Right renal cortex interstitium (tissue), 3 donors: ENCODE measurements at places on chromosomes 1 and 21.

DNA sequence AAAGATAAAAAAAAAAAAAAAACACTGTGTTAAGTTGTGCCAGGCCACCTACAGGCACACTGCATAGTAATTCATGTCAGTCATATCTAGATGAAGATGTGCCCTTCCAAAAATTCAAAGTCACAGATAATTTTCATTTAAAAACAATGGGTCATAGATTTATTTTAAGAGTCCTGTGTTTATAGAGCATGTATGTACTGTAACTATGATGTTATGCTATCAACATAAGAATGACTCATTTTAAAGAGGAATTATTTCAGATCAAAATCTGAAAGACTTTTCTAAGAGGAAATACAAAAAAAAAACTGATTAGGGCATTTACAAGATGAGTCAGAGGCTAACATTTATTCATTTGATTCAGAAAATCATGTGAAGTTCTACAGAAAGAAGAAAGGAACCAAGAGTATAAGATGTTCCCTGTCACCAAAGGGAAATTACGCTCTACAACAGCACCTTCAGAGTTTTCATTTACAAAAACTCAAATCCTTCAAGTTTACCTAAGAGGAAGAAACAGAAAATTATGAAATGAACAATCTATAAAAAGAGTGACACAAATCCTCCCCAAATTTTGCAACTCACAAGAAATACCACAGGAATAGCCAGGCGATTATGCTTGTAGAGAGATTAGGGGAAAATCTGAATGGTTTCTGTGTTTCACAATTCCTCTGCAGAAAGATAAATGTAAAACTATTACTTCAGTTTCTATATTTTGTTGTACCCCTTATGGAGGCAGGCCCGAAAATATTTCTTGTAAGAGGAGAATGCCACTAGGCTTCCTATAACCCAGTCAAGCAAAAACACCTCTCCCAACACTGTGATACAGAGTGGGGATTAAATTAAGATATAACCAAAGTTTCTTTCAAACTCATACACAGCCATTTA is 13.8 kb downstream of the TP53BP2 start:
- DNase-seq: no peak

- no peak for DNase-seq
These were observed 274.2 kb downstream of the GRIK3 start for GRCh38 chr1:36760081-36760480.

- no peak for DNase-seq
These were observed 857.4 kb downstream of the USP25 start for GRCh38 chr21:16587141-16587581.

GRCh38 chr1:40877698-40878097 is 15.5 kb upstream of the CITED4 start:
- DNase-seq: no peak

- DNase-seq: no peak
These were observed 67.3 kb upstream of the KCNJ6 start for GRCh38 chr21:37983336-37984095.

- DNase-seq: no peak
These were observed 50.4 kb downstream of the RAP1GAP start for GRCh38 chr1:21618561-21619374.

DNA sequence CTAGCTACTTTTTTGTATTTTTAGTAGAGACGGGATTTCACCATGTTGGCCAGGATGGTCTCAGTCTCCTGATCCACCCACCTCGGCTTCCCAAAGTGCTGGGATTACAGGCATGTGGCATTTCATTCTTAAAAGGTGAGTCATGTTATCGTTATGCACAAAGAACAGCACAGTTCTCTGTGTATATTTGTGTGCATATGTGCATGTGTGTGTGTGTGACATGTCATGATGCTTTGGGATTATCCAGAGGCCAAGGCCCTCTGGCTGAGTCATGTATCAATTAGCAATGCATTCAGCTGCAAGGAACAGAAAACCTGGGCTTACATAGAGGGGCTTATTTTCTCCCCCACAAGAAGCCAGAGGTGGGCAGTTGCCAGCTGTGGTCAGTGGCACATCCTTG is 301.7 kb upstream of the KAZN start:
- no peak for DNase-seq

- DNase-seq: no peak
These were observed 6.4 kb upstream of the TMCO2 start for GRCh38 chr1:40241362-40241761.

- no peak for DNase-seq
These were observed 5.8 kb downstream of the DRAXIN start for GRCh38 chr1:11697188-11697892.

DNA sequence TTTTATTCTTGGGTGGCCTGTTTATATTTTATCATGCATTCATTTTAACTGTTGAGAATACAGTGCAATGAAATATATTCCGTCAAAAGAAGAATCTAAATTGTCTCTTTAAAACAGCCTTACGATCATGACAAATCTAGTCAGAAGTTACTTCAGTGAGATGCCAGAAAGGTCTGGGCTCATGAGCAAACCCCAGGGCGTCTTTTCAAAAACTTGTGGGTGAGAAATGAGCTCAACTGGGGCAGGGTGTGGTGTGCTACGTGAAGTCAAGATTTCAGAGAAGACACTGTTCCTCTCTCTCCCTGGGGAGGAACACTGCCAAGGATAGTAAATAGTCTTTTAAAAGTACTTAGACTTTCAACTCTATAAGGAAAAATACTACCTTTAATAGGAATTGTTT is 13.4 kb upstream of the UAP1 start:
- no peak for DNase-seq

GRCh38 chr21:14762734-14763694 is 216.9 kb upstream of the SAMSN1 start:
- no peak for DNase-seq

DNA sequence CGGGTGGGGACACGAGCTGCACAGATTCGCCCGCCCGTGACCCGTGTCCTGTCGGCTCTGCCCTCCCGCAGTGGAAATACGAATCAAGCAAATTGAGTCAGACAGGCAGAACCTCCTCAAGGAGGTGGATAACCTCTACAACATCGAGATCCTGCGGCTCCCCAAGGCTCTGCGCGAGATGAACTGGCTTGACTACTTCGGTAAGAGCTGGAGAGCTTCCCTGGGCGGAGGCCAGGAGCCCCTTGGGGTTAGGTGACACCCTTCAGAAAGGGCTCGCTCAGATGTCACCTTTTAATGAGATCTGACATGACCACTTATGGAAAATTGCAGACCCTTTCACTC is 489 bp downstream of the CDCA8 start:
- DNase-seq: no peak

GRCh38 chr21:41446586-41446985 is 20.5 kb downstream of the MX1 start:
- DNase-seq: no peak

GRCh38 chr1:220176540-220176939 is 82.6 kb downstream of the IARS2 start:
- no peak for DNase-seq

- no peak for DNase-seq
These were observed 3.4 kb upstream of the CDCP2 start for GRCh38 chr1:54156201-54156600.

DNA sequence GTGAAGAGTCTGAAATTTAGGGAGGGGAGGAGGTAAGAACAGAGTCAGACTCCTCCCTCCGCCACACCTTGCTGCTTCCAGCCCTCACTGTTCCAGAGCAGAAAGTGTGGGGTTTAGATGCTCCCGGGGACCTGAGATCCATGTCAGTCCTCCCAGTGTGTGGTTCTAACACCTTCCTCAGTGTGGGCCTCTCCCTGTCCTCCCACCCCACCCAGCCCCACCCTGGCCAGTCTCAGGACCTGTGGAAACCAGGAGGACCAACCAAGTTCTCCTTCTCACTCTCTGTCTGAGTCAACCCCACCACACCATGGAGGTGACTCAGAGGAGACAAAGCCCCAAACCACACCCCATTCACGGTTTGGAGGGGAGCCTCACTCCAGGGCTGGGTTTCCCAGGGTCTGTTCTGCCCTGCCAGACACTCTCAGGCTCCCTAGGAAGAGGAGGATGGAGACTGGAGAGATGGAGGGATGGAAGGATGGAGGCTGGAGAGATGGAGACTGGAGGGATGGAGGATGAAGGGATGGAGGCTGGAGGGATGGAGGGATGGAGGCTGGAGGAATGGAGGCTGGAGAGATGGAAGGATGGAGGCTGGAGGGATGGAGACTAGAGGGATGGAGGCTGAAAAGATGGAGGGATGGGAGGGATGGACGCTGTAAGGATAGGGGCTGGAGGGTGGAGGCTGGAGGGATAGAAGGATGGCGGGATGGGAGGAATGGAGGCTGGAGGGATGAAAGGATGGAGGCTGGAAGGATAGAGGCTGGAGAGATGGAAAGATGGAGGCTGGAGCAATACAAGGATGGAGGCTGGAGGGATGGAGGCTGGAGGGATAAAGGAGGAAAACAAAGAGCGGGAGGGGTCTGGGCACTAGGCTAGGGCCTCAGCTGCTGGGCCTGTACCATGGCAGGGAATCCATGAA is 100.9 kb upstream of the RUNX3 start:
- no peak for DNase-seq

DNA sequence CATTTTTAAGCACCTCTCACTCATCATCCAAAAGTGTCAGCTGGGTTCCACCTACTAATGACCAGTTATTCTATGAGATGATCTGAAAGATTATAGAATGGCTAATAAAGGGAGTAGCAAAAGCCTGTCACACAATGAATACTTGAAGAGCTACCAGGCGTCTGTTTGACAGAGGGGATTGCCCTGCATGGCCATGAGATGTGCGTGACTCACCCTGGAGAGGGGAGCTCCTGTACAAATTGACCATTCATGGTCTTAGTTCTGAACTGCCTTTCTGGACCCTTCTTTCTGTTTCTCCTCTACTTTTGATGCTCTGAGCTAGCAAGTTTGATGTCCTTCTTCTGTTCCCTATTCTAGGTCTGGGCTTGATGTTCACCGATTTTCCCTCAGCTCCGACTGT is 85.2 kb upstream of the ABCD3 start:
- no peak for DNase-seq

- no peak for DNase-seq
These were observed 192.3 kb downstream of the FCRL5 start for GRCh38 chr1:157360023-157360390.

- DNase-seq: no peak
These were observed 814.4 kb upstream of the RGS18 start for GRCh38 chr1:191343816-191344215.

DNA sequence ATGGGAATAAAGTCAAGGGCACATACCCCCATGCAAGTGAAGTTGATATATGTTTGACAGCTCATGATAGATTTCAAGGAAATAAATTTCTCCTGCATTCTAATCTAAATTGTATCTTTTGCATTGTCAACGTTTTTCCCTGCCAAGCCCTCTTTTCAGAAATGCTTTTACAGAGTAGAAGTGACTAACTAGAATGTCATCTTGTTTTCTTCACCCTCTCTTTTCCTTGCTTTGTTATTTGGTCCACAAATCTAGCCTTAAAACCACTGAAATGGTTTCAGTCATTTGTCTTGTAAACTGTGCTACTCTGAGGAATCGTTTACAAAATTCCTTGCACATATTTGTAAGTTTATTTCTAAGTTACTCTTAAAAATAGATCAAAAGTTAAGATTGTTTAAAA is 600.8 kb upstream of the CXADR start:
- DNase-seq: no peak

GRCh38 chr1:95126846-95127245 is 9.7 kb downstream of the TLCD4 start:
- no peak for DNase-seq

DNA sequence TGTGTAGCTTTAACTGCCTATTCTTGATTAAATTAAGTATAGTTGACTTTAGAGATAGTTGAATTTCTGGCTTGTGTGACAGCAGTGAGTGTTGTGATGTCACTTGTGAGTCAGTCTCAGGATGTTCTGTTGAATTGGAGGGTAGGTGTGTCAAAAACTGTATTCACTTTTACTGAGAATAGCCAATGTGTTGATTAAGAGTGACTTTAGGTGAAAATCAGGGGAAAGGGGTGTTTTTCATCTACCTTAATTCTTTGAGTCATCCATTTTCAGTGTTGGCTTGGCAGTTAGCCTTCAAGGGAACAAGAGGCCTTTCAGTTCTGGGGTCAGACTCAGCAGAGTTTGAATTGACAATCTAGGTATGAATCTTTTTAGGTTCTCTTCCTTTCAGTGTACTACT is 75.9 kb downstream of the CDC14A start:
- no peak for DNase-seq

DNA sequence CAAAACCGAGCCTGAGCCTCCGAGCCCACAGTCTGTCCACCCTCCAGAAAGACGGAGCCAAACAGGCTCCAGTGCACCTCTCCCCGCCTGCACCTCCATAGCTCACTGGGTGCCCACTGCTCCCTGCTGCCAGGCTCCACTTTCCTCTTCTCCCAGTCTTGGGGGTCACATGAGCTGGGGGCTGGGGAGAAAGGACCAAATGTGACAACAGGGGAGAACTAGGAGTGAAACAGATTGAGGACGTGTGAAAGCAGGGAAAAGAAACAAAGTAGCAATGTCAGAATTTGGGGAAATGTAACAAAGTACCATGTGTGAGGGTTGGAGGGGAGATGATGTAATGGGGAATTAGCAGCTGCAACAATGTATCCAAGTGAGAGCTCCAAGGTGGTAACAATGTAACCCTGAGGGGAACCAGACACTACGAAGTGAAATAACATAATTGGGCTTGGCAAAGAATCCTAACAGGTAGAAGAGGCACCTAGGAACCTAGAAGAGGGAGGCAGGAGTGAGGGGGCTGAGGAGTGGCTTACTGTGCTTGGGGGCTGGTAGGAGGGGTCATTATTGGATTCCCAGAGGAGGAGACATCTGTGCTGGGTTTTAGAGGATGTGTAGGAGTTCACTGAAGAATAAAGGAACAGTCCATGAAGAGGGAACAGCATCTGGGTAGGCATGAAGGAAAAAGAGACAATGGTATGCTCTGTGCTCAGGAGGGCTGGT is 12.5 kb downstream of the SDC3 start:
- no peak for DNase-seq

GRCh38 chr1:75791022-75791421 is 5.0 kb downstream of the RABGGTB start:
- DNase-seq: no peak

DNA sequence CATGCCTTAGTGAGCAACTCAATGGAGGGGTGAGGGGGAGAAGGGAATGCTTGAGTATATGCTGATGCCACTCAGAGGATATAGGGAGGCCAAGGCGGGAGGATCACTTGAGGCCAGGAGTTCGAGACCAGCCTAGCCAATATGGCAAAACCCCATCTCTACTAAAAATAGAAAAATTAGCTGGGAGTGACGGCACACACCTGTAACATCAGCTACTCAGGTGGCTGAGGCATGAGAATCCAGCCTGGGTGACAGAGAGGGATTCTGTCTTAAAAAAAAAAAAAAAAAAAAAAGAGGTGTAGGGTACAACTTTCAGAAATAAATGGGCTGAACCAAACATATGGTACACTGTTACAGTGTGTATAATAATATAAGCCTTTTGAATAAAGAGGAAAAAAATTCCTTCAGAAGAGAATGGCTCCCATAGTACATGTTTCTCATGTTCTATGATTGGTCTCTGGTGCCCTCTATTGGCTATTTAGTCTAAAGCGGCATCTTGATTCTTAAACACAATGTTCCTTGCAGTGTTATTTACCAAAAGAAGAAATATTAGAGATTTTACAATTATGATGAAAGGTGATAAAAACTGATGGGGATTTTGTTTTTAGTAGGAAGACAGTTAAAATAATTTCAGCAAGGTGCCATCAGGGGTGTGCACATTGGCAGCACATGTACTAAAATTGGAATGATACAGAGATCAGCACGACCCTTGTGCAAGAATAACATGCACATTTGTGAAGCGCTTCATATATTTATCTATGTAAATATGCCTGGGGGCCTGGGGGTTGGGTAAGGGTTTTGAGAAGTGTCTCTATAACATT is 109.8 kb downstream of the PATJ start:
- DNase-seq: peak; percentile 50
